Fibroblast of skin of scalp (primary cell): ENCODE measurements at places on chromosomes 7 and 10.
A peak's percentile ranks its signal among the peaks of the same experiment; 100 is the strongest.

DNA sequence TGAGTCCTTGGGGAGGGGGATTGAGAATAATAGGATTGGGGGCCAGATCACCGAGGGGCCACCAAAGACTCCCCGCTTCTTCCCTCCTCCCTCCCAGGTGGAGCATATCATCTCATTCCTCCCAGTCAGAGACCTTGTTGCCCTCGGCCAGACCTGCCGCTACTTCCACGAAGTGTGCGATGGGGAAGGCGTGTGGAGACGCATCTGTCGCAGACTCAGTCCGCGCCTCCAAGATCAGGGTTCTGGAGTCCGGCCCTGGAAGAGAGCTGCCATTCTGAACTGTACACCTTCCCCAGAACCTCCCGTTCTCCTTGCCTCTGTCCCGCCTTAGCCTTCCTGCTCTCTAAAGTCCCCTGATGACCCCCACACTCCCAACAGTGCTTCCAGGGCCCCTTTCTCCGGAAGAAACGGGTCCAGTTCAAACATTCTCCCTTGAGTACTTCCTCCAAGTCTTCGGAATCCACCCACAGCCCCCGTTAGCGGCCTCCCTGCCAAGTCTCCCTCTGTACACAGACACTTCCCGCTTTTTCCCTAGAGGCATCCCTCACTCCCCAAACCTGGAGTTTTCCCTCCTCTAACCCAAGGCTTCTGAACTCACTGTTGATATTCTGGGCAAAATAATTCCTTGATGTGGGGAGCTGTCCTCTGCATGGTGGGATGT lies 4.1 kb downstream of the FBXO24 start:
- peak; percentile 35 for DNase-seq

DNA sequence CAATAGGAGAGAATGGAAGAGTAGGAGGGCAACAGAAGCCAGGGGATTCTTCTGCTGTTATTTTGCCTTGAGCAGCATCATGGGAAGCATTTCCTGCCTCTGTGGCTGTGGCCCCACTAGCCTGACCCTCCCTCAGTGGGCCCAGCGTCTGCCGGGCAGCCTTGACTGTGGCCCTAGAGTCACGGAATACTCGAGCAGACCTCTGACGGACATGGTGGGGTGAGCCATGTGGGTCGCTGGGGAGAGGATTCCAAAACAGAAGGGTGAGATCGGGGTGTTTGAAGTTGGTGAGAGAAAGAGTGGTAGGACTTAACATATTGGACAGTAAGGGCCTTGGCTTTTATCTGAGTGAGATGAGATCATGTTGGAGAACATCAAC lies 8.3 kb upstream of the PRKAG2 start:
- DNase-seq: no peak

DNA sequence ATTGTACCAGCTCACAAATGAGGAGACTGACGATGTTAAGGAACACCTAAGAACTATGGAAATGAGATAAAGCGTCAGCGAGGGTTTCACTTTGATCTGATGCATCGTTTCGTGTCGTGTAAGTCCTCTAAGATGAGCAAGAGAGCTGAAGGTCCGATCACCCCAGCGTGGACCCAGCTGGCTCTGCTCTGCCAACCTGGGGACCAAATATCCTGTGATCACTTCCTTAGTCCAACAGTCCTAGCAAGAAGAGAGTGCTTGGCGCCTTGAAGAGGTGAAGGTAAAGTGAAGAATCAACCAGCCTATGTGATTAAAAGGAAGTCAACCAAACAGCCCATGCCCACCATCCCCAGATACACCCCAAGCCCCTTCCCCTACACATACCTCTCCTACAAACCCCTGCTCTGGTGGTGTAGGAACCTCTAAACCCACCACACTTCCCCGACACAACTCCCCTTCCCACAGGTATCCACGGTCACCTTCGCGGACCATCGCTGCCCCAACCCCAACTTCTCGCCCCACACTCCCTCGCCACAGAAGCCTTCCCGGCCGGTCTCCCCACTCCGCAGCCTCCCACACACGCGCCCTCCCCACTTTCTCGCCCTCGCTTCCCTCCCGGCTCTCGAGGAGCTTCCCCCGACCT lies 722 bp downstream of the UPF2 start:
- DNase-seq: peak; percentile 13

DNA sequence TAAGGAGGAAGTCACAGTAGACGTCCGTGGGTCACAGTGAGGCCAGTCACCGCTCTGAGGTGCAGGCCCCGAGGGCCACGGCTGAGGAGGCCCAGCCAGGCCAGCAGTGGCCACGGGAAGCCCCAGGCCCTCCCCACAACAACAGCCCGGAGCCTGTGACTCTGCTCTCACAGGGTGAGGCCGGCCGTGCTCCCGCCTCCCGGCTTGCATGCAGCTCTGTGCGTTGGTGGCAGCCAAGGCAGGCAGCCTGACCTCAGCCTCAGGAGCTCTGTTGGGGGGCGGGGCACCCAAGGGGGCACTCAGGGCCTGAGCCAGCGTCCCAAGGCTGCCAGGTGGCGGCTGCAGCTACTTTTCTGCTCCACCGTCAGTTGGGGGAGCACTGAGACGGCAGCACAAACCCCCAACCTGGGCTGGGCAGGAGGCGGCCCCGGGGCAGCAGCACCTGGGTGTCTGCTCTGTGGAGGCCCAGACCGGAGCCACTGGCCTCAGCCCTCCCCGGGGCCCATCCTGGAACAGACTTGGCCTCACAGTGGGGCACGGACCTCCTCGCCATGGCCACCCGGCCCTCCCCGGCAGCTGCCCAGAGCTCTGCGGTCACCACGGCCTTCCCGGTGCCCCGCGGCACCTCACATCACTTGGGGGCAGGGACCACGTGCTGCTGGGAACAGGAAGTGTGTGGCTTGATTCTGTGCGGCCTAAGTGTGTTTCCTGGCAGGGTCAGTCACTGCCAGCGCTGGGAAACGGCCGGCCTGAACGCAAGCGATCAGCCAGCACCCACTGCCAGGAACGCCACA lies 13.3 kb downstream of the CYP2W1 start:
- DNase-seq: no peak

DNA sequence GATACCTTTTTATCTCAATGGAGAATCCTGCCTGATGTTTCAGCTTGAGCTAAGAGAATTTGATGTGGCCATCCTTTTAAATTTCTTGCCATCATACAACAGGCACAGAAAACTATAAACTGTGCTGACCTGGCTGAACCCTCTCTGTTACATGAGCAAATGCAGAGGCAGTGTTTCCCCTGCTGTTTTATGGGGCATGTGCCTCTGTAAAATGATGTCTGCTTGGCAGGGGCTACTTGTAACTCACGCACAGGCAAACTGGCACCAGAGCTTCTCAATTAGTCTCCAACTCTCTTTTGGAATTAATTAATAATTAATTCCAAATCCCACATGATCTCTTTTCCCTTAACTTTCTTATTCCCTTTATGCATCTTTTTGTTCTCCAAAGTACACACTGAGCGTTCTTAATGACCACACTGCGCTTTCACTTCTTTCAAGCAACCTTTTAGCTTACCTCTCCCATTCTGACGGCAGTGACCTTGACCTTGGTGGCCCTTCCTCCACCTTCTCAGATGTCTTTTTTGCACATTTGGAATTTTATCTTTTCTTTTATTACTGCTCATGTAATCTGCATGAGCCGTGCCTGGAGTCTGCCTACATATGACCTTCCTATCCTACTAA lies 334.0 kb downstream of the PLXNA4 start:
- DNase-seq: no peak

DNA sequence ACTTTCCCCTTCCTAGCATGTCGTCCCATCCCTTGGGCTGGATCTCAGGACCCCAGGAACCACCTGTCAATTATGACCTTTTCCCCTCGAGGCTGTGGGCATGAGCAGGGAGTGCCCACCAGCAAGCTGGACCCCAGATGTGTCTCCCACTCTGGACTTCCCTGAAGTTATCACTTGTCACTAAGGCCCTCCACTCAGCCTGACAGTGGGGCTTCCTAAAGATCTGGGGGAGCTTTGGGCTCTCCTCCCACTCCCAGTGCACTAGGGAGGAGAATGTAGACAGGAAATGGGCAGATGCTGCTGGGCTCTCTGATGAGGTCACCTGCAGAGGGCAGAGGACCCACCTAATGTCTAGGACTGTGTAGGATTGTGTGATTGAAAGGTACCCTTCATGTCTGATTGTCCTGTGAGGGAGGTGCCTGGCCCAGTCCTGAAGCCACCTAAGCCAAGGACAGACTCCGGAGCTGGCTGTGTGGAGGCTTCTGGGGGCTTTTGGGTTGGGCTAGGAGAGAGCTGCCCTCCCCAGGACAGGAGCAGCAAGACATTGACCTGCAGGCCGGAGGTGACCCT lies 18.7 kb downstream of the MYO1G start:
- no peak for DNase-seq

GRCh38 chr7:127252377-127252713 lies 396 bp downstream of the GRM8 start:
- no peak for DNase-seq

DNA sequence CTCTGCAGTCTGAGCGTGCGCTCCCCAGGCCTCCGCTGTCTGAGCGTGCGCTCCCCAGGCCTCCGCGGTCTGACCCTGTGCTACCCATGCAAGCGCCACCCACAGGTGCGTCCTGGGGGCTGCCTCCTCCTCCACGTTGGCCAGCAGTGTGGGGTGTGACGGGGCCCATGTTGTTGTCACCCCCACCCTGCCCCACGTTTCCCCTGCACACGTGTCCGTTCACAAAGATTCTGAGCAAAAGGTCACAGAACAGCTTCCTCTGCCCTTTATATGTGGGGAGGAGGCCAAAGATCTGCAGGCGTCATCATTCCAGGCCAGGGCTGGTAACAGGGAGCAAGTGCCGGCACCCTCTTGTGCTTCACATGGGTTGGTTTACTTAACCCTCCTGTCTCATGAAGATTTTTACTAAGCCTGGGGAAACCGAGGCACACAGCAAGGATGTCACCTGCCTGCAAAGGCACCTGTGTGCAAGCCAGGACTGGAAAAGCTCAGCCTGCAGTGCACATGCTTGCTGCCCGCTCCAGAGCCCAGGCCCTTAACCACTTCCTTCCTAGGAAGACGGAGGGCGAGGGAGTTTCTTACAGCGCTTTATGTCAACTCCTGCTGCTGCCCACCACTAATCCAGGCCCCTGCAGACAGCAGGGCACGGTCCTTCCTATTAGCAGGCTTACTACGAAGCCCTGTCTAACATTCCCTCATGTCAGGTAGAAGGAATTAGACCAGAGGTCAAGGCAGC lies 4.8 kb downstream of the GPR146 start:
- DNase-seq: no peak

- no peak for DNase-seq
Observed at GRCh38 chr7:77950548-77950947, 152.0 kb downstream of the PHTF2 start.

GRCh38 chr7:98930921-98931320 lies 52.6 kb downstream of the TRRAP start:
- no peak for DNase-seq

- no peak for DNase-seq
Observed at GRCh38 chr7:139676390-139676789, 101.4 kb downstream of the HIPK2 start.

- no peak for DNase-seq
Observed at GRCh38 chr7:70583965-70584883, 547.7 kb upstream of the GALNT17 start.

- DNase-seq: no peak
Observed at GRCh38 chr10:73915206-73915851, 4.4 kb downstream of the PLAU start.
